Hepatocyte (in vitro differentiated cells): ENCODE measurements at places on chromosomes 12 and 14. TPM values are rescaled to one million over a fixed set of nuclear protein-coding genes. Genes with fewer than 3 reads are reported as not detected.

RNF212B gene
- 0.17 and 1.2 TPM in 2 replicates for total RNA-seq

NXPH4 gene
- total RNA-seq: 0.52 and 1.1 TPM in 2 replicates

TAS2R7 gene
- total RNA-seq: not detected in 2 replicates

SYT10 gene
- total RNA-seq: 2.5 and 3.8 TPM in 2 replicates

GRCh38 chr14:94113490-94113889, 3.0 kb downstream of the IFI27 start:
- no peaks in the 10 kb centered on the region for H3K27me3 ChIP-seq
- DNase-seq: no peak
- no peak overlapping the region for H3K4me3 ChIP-seq
- no peaks in the 10 kb centered on the region for H3K36me3 ChIP-seq
- H3K27ac ChIP-seq: no peak overlapping the region
- no peaks in the 10 kb centered on the region for H3K4me1 ChIP-seq

DNA sequence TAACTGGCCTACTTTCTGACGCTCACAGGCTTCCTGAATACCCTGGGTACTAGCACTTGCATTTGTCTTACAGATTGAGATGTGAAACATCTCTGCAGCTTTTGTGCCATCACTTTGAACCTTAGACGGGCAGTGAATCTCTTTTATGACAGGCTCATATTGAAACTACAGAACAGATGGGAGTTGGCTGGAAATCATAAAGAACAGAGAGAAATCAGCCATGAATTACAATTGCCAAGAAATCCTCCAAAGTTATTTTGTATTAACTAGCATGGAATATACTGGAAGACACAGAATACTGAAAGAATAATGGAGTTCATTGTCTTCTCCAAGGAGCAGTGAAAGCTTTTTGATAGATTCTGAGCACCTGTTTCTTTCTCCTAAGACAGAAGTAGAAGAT, 32.7 kb downstream of the MYF5 start:
- H3K4me1 ChIP-seq: no peaks in the 10 kb centered on the region
- H3K36me3 ChIP-seq: no peaks in the 10 kb centered on the region
- no peak for DNase-seq

GRCh38 chr14:30297876-30298795, 260.8 kb upstream of the G2E3 start:
- H3K4me3 ChIP-seq: no peak overlapping the region
- no peaks in the 10 kb centered on the region for H3K27me3 ChIP-seq
- no peak overlapping the region for H3K27ac ChIP-seq
- H3K36me3 ChIP-seq: no peaks in the 10 kb centered on the region

DNA sequence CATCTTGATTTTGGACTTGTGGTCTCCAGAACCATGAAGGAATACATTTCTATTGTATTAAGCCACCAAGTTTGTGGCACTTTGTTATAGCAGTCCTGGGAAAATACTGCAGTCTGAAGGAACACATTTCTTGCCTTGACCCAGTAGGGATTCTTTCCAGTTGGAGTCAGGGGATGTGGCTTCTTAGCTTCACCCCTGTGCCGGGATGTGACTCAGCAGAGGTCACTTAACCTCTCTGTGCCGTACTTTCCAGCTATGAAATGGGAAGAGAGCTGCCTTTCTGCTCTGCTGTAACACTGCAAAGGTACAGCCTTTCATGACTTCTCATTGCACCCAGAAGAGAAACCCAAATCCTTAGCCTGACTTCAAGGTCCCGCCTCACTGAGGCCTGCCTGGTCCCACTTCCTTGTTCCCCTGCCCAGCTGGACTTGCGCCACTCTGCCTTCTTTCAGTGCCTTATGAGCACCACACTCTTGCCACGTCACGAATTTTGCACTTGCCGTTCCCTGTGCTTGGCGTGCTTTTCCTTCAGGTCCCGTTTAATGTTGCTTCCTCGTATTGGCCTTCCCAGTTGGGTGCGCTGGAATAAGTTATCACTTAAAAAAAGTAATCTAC, 24.2 kb downstream of the CHST11 start:
- H3K4me3 ChIP-seq: no peak overlapping the region
- H3K4me1 ChIP-seq: no peaks in the 10 kb centered on the region
- DNase-seq: no peak
- H3K27ac ChIP-seq: no peak overlapping the region
- no peaks in the 10 kb centered on the region for H3K36me3 ChIP-seq
- no peaks in the 10 kb centered on the region for H3K27me3 ChIP-seq

DNA sequence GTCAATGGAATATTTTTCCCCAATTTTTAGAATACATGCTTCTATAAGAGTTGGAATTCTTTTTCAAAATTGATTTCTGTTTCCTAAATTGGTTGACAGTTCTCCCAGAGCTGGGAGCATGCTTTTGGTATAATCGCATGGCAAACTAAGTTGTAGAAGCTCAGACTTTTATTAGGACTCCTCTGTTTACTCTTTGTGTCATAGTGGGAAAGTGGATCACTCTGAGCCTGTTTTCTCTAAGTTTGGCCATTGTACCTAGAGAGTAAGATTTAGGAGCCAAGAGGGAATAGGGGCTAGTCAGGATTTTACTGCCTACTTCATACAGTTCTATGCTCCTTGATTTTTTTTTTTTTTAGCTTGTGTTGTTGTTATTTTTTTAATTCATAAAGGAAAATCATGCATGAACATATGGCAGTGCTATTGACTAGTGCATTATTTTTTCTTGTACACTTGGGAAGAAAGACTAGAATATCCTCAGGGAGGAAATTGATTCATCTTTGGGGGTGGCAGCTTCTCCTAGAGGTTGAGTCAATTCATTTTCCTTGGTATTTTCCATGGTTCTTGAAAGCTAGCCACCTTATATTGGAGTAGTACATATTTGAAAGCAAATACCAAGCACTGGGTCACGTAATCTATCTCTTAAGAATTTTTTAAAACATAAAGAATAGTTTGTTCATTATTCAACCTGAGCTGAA, 77.7 kb upstream of the TRAF3 start:
- peak overlapping the region; percentile 66 for H3K27ac ChIP-seq
- no peak for DNase-seq
- H3K4me1 ChIP-seq: peaks cover 43% of the 10 kb centered on the region
- H3K27me3 ChIP-seq: no peaks in the 10 kb centered on the region

- H3K4me1 ChIP-seq: no peaks in the 10 kb centered on the region
- no peak overlapping the region for H3K4me3 ChIP-seq
- no peaks in the 10 kb centered on the region for H3K27me3 ChIP-seq
- no peaks in the 10 kb centered on the region for H3K36me3 ChIP-seq
Measured at GRCh38 chr12:131084341-131085011, 130.8 kb downstream of the ADGRD1 start.

- no peaks in the 10 kb centered on the region for H3K36me3 ChIP-seq
- H3K27me3 ChIP-seq: no peaks in the 10 kb centered on the region
- H3K27ac ChIP-seq: no peak overlapping the region
- H3K4me3 ChIP-seq: peak overlapping the region; percentile 31
- DNase-seq: peak; percentile 73
Measured at GRCh38 chr14:103188810-103189480, 65.7 kb downstream of the TNFAIP2 start.
